ENCODE measurements at places on chromosomes 2 and 18.
A peak's percentile ranks its signal among the peaks of the same experiment; 100 is the strongest.

GRCh38 chr18:3262234-3263131 is 550 bp downstream of the MYL12B start:
- no peak for DNase-seq

GRCh38 chr2:230666885-230667712 is 45.5 kb upstream of the CAB39 start:
- no peak for DNase-seq

DNA sequence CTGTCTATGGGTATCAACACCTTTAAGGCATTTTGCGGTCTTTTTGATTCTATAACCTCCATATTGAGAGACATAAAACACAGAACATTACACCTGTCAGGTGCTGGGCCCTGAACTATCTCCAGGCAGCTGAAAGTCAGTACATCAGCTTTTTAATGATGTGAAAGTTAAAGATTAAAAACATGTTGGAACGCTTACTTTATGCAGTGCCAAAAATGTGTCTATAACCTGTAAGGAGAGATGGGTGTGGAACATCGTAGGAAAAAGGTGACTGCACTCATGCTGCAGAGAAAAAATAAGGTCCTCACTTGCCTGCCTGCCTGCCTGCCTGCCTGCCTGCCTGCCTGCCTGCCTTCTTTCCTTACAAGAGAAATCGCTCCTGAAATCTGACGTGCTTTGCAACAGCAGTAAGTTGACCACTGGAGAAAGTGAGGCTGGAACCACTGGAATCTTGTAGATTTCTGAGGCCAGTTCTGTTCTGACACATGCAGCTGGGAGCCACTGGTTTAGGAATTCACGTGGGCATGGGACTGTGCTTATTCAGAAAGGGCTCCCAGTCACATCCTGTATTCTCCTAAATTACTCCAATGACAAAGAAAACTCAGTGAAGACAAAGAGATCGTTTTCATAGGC is 34.1 kb downstream of the BCL11A start:
- no peak for DNase-seq

DNA sequence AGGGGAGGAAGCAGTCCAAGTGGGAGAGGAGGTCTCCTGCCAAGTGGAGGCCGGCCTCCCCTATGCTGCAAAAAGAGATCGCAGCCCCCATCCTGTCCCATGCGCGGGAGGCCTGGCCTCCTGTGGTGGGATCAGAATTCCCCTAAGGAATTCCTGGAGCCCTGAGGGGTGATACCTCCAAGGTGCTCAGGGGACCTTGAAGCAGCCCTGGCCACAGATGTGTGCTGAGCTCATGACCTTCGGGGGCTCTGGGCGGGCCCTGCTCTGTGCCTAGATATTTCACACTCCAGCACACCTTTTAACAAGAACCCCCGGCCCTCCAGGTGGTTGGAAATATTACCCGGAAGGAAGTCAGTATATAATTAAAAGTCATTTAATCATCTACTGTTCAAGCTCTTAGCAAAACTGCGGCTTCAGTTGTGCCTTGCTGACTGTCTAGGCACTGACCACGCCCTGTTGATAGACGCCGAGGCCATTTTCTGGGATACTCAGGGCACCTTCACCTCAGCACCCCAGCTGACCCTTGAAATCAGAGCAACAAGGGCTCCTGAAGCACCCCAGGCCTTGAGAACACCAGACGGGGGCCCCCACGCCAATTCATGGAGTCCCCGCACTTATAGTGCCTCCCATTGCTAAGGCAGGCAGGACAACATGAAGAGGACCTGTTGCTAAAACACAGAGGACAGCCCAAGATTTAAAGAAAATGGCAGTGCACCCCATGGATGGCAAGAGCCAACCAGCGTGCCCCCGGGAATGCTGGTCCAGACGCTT is 119.1 kb downstream of the NDUFA10 start:
- DNase-seq, result no peak

DNA sequence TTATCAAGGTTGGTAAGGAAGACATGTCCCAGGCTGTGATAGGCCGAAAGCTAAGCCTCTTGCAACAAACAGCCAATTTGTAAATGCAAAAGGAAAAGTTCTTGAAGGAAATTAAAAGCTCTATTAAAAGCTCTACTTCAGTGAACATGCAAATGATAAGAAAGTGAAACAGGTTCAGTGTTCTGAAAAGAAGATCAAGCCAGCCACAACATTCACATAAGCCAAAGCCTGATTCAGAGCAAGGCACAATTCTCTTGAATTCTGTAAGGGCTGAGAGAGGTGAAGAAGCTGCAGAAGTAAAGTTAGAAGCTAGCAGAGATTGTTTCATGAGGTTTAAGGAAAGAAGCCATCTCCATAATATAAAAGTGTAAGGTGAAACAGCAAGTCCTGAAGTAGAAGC is 1259.5 kb upstream of the PIK3C3 start:
- DNase-seq, result no peak

DNA sequence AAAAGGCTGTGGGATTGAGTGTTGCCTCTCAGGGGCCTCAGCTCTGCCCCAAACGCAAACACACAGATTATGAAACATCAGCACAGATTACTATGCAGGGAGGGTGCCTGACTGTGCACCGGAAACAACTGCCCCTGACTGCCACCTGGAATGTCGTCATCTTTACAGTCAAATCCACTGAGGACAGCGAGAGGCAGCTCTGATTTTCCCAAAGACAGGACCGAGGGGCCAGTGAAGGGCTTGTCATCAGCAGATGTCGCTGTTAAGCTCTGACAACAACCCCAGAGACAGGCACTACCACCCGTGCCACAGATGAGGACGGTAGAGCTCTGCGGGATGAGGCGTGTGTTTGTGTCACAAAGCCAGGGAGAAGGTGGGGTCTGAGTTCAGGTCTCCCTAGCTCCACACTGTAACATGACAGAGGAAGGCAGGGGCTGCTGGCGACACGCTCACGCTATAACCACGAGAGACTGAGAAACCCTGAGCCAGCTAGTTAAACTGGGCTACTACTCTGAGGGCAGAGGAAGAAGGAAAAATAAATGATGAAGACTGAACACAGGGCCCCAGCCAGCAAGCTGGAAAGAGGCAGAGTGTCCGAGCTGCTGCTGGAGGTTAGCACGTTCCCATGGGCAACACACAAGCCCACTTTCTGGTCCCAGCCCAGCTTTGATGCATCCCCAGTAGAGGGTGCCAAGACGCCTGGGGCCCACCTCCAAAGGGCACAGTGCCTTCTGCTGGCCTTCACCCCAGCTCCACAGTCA is 47.0 kb downstream of the PARD6G start:
- no peak for DNase-seq

DNA sequence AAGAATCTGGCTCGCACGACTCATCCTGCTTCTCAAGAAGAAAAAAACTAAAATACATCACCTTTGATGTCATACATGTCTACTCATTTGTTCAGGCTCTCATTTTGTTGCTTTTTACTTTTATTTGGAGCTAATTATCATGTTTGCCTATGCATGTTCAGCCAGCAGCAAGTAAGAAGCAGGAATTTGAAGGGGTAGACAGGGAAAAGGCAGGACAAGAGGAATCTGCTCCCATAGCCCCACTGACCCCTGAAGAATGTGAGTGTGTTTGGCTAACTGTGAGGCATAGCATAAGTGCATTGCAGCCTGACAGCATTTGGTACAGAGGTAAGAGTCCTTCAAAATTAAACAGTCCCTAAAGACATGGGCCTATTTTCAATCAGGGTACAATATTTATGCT is 72.7 kb downstream of the NYAP2 start:
- DNase-seq, result no peak

- no peak for DNase-seq
These were observed 5.4 kb downstream of the IRS1 start for GRCh38 chr2:226794196-226794661.

- DNase-seq, result no peak
These were observed 340.1 kb downstream of the ARHGAP15 start for GRCh38 chr2:143469323-143469722.

- DNase-seq, result no peak
These were observed 11.4 kb upstream of the IL1R2 start for GRCh38 chr2:101980368-101980767.

- DNase-seq, result no peak
These were observed 3.8 kb downstream of the VPS54 start for GRCh38 chr2:64015391-64015790.

DNA sequence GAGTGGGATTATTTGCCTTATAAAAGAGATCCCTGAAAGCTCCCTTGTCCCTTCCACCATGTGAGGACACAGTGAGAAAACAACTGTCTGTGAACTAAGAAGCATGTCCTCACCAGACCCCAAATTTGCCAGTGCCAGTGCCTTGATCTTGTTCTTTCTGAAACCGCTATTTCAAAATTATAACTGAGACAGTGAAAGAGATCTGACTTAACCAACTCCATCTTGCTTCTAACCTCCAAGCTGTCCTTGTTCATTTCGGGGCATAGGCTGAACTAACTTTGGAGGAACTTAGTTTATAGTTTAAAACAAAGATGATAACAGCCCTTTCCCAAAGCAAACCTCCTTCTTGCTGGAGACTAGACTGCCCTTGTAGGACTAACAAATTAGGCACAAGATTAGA is 563.9 kb downstream of the ADCYAP1 start:
- DNase-seq, result no peak

- DNase-seq, result no peak
These were observed 383.4 kb downstream of the PTPRM start for GRCh38 chr18:7950380-7951136.

- DNase-seq, result no peak
These were observed 503.6 kb upstream of the SMIM21 start for GRCh38 chr18:75931079-75931478.

DNA sequence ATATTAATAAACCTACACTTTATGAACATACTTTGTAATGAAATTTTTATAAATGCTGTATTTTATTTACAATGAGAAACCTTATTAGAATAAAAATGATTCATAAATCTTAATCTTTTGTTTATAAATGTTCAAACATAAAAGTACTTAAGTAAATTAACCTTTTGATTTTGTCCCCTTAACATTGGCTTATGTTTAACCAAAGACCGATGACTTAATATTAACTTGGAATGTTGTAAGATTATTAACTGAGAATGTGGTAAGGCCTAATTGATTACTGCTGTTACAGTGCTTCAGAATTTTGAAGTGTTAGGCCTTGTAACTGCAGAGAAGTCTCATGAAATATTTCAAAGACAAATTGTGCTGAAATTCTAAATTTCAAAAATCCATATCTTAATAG is 5.7 kb downstream of the CPS1 start:
- DNase-seq, result no peak

DNA sequence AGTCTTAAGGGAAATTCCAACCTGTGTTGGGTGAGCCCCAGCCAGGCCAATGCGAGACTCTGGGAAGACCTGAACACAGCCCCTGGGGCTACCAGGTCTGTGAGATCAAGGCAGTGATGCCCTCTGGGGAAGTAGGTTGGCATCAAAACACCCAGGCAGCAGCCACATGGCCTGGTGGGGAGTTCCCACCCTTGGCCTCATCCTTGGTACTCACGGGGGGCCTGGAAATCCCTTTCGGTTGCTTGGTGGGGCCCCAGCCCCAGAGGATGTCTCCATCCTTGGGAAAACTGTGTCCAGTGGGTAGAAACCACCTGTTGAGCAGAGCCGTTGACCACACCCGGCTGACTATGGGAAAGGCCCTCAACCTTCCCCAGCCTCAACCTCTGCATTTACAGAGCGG is 56.0 kb upstream of the PXDN start:
- no peak for DNase-seq

DNA sequence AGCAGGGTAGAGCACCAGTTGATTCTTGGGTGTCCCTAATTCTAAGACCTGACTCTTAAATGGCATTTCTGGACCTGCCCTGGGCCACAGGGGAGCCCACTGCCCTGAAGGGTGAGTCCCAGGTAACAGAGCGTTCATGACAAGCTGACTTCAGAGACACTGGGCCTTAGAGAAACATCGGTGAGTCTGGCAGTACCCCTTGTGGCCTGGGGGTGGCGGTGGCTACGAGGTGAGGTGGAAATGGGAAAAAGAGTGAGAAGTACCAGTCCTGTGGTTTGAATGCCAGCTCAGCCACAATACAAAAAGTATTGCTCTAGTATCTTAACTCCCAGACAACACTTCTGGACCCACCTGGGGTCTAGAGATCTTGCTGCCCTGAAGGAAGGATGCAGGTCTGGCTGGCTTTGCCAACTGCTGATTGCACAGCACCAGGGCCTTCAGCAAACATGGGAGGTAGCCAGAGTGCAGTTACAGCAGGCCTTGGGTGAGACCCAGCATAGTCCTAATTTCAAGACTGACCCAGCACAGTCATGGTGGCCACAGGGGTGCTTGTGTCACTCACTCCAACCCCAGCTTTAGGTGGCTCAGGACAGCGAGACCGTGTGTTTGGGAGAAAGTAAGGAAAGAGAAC is 44.5 kb downstream of the USP34 start:
- peak; percentile 61 for DNase-seq

- no peak for DNase-seq
These were observed 79.4 kb upstream of the ZNF532 start for GRCh38 chr18:58785171-58785805.

DNA sequence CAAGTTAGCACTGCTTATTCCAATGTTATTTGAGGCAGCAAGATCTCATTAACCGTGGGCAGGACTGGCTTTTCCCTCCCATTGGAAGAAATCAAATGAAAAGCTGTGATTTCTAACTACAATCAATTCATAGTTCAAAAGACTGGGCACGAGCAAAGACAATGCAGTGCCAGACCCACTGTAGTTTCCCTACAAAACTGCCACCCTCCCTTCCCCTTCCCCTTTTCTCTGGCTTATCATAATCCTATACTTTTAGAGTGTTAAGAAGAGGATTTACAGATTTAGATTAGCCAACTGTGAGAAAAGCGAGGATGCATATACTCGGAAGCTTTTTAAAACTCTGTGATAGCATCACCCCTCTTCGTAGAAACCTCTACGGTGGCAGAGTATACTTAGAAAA is 260.4 kb downstream of the STK39 start:
- no peak for DNase-seq

DNA sequence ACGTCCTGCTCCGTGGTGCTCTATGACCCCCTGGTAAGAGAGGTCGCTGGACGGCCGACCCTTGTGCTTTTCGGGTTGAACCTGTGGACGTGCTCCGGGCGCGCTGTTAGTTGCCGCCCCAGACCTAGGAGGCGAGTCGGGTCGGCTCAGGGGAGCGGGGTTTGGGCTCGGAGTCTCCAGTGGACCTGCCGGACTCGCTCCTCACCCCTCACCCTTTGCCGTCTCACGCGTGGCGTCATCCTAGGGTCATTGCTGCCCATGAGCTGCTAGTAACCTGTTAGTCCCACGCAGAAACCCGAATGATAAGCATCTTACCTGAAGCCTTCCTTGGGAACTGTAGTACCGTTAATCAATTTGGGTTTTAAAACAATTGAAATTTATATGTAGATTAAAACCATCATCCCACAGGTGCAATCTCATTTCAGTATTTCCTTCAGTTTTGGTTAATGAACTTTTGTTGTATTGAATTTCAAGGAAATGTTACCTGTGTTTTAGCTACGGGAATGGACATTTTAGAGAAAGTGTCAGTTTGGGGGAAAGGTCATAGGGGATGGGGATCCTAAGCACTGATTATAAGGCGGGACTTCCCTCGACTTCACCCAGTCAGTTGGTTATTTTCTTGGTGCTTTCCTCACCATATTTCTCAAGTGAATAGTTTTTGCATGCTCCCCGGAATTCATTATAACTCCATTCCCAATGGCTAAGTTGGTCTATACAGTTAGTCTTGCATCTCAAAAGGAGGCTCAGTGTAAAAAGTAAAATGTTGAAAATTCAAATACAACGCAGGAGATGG is 536 bp downstream of the ELP2 start:
- no peak for DNase-seq
